ENCODE measurements at places on chromosomes 3 and 15.
A peak's percentile ranks its signal among the peaks of the same experiment; 100 is the strongest.

- DNase-seq = peak; percentile 64
Measured at GRCh38 chr3:159775372-159775961, 213.2 kb upstream of the IL12A start.

DNA sequence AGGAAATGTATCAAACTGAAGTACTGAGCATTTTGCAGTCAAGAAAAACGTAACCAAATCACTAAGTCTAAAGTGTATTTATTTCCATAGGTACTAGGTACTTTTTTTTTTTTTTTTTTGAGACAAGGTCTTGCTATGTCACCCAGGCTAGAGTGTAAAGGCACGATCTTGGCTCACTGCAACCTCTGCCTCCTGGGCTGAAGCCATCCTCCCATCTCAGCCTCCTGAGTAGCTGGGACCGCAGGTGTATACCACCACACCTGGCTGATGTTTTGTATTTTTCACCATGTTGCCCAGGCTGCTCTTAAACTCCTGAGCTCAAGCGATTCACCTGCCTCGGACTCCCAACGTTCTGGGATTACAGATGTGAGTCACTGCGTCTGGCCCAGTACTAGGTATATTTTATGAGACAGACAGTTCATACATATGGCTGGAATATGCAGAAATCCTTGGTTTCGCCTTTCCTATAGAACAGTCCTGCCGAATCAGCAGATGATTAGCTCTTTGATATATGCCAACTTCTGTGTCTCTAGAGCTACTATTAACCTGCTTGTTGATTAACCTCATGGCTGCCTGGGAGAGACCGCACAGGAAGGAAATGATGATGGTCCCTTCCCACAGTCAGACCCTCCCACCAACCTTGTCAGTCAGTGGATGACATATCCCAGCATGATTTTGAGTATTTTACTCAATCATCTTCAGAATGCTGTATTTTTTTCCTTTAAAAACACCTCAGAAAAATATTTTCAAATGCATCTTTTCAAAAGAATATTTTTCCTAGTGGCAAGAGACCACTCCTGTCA, 32.3 kb downstream of the TMOD3 start:
- no peak for DNase-seq

DNA sequence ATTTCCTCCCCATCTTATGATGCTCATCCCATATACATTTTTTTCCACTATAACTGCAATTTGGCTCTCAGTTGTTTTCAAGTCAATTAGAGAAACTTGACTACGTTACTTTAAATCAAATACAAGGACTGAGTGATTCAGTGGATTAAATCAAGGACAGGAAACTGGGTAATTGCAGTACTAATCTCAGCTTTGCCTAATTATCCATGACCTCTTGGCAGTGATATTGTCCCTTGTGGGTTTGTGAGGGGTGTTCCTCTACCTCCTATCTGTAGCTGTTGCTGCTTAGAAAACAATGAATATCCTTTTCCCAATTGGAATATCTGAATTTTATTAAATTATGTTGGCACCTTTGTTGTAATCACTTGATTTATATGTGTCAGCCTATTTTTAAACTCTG, 79.4 kb downstream of the ZPLD1 start:
- DNase-seq = no peak

DNA sequence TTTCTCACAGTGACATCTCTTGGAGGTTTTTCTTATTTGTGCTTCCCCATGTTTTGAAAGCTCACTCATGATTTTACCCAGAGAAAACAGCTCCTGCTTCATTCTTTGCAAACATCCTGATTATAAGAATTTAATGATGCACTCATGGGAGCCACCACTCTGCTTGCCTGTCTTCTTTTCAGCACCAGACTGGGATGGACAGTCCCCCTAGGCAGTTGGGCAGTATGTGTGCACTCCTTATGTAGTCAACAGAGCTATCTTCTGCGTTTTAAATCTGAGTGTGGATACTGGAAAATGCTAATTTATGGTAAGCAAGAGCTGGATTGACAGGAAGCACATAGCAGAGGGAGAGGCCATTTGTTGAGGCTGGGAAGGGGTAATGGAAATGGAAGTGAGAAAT, 276.1 kb downstream of the AGBL1 start:
- no peak for DNase-seq

DNA sequence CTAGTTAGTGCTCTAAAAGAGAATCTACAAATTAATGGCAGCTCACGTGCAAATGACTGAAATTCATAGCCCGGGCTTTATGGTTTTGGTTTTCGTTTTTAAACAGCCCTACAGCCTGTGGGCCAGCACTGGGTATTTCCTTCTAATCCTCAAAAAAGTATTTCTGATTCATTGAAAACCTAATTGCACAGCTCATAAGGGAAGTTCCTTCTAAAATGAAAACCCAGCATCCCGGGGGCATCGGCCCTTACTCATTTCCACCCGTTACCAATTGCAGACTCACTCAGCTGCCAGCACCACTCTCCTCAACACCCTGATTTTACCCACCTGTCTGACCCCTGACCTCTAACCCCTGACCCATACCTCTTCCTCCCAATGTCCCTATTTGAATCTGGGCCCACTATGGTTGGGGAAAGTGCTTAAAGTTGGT, 59.5 kb upstream of the ZNF148 start:
- DNase-seq = no peak

GRCh38 chr15:90869601-90870353, 1.4 kb downstream of the FURIN start:
- peak; percentile 96 for DNase-seq

DNA sequence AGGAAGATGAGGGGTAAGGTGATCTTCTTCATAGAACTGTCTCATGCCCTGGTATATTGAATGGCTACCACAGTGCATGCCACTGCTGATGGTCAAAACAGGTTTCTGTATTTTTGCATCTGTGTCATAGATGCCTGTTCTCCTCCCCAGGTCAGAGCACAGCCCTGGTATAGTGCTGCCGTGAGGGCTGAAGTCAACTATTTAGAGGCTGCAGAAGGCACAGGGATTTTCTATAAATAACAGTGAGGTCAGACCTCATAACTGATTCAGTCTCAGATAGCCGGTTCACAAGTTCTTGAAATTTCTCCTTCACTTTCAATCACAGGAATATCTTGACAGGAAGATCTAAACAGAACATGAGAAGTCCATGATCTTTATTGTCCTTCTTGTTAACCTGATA, 99.2 kb upstream of the NUDT16 start:
- no peak for DNase-seq

DNA sequence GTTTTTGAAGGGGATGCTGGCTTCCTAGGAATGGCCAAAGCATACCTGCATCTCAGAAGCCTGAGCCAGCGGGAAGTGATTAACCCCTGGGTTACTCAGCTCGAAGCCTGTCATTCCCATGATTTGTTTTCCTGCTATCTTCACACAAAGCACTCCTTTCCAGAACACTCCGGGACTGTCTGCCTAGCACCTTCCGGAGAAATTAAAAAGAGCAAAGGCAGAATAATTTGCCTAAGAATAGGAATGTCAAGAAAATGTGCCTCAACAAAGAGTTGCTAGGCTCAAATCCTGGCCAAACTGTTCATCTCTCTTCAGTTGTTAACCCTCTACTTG, 34.1 kb downstream of the TPM1 start:
- DNase-seq = no peak

- no peak for DNase-seq
Measured at GRCh38 chr3:4889896-4890295, 89.3 kb upstream of the BHLHE40 start.

- DNase-seq = no peak
Measured at GRCh38 chr3:127986803-127987202, 65.4 kb upstream of the SEC61A1 start.

DNA sequence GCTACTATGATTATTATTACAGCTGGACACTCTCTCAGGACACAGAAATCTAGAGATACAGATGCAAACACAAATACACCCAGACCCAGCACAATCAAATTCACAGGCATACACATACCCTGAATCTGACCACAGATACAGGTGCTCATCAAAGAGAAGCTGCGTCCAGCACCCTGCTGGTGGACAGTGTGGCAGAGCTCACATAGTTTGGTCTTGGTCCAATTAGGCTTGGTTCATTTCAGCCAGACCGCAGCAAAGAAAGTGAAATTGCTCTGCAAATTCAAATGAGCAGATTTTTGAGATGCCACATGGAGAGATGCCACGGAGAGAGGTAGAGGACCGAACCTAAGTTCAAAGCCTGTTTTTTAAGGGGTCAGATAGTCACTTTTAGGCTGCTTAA, 55.6 kb downstream of the ANAPC13 start:
- DNase-seq = no peak

GRCh38 chr3:114439284-114439683, 145.5 kb downstream of the TIGIT start:
- peak; percentile 54 for DNase-seq

GRCh38 chr15:50229336-50229735, 36.2 kb downstream of the HDC start:
- DNase-seq = no peak

GRCh38 chr3:194673761-194674160, 1.8 kb upstream of the LSG1 start:
- DNase-seq = no peak

DNA sequence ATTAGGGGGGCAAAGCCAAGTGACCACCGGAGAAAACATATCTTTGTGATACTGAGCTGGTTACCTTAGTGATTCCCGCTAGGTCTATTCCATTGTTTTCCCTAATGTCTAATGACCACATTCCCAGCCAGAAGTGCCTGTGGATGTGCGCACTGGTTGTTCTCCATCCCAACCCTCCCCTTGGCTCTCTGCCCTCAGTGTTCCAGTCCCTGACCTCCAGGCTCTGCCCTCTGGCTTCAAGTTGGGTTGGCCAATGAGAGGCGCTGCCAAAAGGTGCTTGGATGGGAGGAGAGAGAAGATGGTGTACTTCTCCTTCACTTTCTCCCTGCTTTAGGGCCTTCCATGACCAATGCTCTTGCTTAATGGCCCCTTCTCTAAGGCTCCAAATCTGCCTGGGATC, 2.4 kb downstream of the COLQ start:
- no peak for DNase-seq

GRCh38 chr3:6091262-6091661, 769.7 kb upstream of the GRM7 start:
- no peak for DNase-seq

DNA sequence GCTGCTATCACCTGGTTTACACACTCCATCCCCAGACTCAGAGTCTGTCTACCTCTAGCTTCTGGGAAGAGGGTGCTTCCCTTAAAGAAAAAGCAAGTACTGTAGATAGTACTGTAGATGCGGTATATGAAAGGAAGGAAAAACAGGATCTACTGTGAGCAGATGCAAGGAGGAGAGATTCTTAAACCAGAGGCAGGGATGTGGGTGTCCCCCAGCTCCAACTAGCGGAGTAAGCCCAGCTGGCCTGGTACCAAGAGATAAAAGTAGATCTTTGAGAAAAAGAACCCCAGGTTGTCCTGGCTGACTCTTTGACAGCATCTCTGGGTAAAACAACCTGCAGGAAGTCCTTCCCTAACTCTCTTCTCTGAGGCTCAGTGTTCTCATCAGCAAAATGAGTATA, 523.7 kb upstream of the PROK2 start:
- DNase-seq = no peak

DNA sequence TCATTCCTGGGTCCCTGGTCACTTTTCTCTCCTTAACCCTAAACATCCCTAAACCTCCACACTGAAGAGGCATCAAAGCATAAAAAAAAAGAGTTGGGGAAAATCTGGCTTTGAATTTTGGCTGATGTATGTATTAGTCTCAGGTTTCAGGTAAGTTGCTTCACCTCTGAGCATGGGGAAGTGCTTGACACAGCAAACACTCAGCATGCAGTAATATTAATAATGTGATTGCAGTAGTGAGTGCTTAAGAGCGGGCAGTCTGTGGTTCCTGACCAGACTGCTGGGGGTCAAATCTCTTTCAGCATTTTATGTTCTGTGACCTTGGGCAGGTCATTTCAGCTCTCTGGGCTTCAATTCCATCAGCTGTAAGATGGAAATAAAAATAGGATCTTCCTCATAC, 467.9 kb downstream of the SOX2 start:
- DNase-seq = no peak

DNA sequence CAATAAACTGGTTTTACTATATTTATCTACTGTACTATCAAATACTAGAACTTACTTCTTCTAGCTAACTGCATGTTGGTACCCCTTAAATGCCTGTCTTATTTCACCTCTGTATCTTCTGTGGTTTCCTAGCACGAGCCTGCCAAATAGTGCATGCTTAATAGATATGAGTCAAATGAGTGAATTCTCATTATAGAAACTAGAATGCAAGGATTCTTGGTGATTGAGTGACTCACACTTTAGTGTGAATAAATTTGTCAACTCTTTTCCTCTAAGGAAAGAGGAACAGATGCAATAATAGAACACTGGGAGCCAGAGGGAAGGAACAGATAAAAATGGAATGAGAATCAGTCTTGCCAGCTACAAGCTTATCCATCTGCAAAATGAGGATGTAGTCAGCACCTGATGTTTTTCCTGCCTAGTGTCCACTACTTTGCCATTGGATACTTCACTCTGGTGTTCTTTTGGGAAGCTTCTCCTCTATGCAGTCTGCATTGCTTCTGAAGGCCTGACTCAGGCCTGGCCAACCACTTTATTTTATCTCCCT, 189.1 kb upstream of the CADPS start:
- no peak for DNase-seq

GRCh38 chr15:69163141-69163669, 2.8 kb downstream of the GLCE start:
- DNase-seq = no peak

DNA sequence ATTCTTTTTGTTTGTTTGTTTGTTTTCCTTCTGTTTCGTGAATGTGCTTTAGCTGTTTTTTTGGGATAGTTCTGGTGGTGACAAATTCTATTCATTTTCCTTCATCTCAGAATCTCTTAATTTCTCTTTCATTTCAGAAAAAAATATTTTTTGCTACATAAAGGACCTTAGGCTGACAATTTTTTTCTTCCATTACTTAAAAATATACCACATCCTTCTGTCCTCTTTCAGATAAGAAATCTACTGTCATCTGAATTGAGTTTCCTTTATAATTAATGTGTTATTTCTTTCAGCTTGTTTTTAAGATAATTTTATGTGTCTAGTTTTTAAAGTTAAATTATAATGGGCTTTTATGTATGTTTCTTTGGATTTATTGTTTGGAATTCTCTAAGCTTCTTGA, 47.6 kb downstream of the IL16 start:
- DNase-seq = no peak

DNA sequence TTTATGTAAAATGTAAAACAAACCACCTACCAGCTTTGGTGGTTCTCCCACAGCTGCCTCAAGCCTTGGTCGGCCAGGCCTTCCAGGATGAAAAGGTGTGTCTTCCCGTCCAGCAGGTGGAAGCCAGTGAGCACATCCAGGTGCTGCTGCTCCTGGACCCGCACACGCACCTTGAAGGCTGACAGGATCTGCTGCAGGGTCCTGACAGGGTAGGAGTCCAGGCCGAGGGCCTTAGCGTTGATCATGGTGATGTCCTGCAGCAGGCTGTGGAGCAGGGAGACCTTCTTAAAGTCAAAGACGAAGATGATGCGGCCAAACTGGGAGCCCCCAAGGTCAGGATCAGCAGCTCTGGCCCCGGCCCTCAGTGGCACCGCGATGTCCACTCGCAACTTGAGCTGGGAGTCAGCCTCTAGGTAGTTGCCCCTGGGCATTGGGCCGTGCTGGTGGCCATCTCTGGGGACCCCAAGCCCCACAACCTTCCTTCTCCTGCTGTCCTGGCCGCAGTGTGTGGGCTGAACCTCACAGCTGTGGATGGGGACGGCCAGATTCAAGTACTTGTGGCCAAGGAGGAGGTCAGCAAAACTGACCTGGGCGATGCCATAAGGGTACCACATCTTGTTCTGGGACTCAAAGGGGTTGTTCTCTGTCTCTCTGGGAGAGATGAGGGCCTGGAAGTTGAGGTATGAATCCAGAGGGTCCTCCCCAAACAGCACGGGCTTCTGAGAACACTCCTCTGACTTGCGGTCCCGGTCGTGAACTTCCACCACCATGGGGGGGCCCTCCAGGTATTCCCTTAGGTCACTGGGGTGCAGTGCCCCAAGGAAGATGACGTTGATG, 48.6 kb downstream of the CFAP92 start:
- DNase-seq = no peak
